ENCODE measurements at places on chromosomes 7 and 10.

- DNase-seq: no peak
These were observed 611.2 kb downstream of the SDK1 start for GRCh38 chr7:3912291-3912690.

DNA sequence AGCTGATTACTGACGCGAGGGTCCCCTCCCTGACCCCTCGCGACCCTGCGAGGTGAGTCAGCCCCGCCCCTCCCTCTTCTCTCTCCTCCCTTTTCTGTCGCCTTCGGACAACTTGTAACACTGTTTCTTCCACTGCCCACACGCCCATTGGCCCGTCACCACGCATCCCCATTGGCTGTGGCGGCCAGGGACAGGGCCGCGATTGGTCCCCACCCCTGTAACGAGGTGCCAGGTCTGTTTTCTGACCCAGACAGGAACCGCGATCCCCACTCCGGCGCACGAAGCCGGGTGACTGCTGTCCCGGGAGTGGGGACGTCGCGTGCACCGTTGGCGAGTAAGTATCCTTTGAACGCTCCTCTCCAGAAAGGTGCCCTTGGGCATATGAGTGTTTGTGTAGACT, at the start of gene STRA8:
TSS of gene STRA8 (plus strand) at position 269 of the 400 bp plus-strand sequence. CDS start 6,687 bp downstream, outside the sequence.
- no peak for DNase-seq

DNA sequence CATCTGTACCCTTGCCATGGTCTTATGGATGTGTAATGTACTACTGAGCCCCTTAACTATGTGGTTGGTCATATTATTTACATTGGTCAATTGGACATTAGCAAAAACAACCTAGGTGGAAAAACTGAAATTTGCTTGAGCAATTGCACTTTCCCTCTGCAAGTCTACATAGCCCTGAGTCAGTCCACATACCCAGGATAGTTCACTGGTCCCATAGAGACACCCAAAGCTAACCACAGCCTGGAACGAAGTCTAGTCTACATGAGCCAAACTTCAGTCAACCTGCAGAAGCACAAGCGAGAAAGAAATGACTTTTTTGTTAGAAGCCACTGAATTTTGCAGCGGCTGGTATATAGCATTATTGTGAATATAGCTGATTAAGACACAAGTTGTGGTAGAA, 37.6 kb upstream of the COL1A2 start:
- DNase-seq: no peak

DNA sequence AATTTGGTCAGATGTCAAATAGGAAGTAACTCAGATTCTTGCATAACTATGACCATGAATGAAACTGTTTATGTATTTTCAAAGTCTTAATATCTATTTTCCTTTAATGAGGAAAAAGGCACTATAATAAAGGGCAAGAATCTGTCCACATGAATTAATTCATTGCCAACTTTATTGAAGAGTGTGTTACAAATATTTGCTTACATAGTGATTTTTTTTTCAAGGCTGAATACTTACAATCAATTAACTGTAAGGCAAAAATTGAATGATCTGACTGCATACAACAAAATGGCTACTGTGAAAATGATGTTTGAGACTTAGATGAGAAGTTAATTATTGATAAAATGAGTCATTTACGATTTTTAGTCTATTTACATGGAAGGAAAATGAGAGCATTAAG, 475.0 kb downstream of the DNAJB9 start:
- DNase-seq: no peak

- no peak for DNase-seq
These were observed 522.4 kb downstream of the GATA3 start for GRCh38 chr10:8576911-8577310.

DNA sequence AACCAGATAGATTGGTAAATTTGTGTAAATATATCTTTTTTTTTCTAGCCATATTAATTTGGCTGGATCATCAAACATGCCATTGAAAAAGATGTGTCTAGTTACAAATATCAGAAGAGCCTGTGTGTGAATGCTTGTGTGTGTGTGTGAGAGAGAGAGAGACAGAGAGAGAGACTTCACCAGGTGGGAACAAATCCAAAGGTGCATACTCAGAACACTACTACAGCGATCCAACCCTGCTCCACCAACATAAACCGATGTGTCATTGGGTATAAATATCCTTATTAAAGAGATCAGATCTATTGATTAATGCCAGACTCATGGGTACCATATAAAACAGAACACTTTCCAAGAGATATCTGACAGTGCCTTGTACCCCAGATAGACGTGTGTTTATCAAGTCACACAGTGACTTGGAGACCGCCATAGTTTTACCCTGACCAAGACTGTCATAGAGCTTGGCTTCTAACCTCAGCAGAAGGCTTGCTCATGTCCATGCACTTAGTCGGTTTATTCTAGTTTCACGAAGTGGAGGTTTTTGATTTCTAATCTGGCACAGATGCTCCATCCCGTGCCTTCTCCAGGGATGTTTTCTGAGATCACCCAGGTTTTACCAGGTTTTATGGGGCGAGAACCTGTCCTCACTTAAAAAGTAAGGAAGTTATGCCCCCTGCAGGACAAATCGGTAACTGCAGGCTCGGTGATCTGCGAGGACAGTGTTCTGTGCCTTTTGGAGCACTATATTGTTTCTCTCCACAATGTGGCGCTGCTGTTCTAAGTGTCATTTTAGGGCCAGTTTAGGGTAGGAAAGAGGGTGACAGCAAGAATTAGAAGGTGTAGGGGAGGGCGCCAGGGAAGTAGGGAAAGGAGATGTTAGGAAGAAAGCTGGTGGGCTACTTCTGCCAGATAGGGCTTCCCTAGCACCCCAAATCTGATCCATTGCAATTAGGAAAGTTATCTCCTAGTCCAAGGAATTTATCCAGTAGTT, 29.3 kb upstream of the WNT8B start:
- DNase-seq: peak; percentile 94

DNA sequence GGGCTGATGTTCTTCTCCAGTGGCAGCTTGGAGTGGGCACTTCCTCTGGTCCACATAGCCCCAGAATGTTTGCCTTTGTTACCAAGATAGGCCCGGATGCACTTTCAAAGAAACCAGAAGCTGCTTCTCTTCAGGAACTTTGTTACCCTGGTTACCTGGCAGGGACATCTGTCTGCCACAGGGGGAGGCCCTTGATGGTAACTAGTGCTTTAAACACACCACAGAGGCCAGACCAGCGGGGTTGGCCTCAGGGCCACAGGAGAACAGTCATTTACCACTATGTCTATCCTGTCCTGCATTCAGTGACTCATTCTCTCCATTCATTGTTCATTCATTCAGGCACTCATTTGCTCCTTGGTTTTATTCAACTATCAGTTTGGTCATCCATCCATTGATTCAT, 11.9 kb upstream of the PLEKHA1 start:
- no peak for DNase-seq

DNA sequence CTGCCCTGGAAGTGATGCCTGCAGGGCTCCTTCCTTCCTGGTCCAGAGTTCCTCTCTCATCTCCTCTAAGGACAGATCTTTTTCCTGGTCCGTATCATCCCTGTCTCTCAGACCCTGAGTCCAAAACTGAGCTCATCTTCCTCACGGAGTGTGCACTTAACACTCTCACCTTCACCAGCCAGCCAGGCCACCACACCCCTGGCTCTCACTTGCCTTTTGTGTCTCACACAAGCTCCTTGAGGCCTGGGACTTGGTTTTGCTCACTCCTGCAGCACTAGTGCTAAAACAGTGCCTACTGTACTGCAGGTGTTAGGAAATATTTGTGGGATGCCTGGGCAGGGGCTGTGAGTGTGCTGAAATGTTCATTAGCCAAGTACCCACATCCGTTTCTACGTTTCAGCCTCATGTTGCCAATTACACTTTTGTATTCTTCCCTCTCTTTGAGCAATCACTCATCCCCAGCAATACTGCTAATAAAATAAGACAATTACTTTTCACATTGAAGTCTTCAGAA, 21.4 kb upstream of the PARP12 start:
- no peak for DNase-seq

DNA sequence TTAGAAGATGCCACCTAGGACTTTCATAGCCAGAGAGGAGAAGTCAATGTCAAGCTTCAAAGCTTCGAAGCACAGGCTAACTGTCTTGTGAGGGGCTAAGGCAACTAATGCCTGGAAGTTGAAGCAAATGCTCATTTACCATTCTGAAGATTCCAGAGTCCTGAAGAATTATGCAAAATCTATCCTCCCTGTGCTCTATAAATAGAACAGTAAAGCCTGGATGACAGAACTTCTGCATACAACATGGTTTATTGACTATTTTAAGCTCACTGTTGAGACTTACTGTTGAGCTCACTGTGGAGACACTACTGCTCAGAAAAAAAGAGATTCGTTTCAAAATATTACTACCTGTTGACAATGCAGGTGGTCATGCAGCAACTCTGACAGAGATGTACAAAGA, 28.6 kb downstream of the TNS3 start:
- DNase-seq: no peak

GRCh38 chr10:4125776-4126175, 340.8 kb upstream of the KLF6 start:
- no peak for DNase-seq

- DNase-seq: no peak
These were observed 148.3 kb upstream of the TCF7L2 start for GRCh38 chr10:112801748-112802147.

- no peak for DNase-seq
These were observed 308.5 kb upstream of the MAGI2 start for GRCh38 chr7:79761876-79762429.

- no peak for DNase-seq
These were observed 238.9 kb downstream of the CAMK1D start for GRCh38 chr10:12588091-12588860.

DNA sequence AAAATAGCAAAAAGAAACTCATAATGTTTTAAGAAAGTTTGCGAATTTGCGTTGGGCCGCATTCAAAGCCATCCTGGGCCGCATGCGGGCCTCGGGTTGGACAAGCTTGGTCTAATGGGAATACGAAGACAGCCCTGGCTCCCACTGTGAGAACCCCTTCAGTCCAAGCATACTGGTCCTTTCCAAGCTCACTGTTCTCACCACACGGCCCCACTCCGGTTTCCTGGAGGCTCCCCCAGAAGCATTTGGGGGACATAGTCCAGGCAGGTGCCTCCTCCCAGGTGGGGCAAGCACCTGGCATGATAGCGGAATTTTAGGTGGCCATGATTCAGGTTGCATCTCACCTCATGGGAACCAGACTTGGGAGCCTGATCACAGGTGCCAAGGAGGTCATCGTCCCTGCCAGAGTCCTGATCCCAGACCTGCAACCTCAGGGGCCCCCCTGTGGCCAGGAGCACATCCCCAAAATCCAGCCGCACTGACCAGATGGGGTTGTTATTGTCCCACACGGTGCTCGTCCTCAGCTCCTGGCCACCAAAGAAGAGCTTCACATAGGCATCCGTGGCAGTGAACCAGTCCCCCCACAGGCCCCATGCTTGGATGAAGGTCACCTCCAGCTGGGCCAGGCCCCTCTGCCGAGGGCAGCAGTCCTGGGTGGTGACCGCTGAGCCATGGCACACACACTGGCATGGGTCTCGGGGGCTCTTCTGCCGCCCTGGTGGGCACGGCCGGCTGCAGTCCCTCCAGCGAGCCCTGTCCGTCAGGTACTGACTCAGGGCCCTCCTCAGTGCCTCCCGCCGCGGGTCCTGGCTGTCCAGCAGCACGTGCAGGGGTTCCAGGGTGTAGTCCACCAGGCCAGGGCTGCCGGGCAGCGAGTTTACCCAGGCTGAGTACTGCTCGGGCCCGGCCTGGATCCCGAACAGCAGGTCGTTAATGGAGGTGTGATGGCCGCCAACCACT, 4.4 kb downstream of the PRF1 start:
- no peak for DNase-seq

DNA sequence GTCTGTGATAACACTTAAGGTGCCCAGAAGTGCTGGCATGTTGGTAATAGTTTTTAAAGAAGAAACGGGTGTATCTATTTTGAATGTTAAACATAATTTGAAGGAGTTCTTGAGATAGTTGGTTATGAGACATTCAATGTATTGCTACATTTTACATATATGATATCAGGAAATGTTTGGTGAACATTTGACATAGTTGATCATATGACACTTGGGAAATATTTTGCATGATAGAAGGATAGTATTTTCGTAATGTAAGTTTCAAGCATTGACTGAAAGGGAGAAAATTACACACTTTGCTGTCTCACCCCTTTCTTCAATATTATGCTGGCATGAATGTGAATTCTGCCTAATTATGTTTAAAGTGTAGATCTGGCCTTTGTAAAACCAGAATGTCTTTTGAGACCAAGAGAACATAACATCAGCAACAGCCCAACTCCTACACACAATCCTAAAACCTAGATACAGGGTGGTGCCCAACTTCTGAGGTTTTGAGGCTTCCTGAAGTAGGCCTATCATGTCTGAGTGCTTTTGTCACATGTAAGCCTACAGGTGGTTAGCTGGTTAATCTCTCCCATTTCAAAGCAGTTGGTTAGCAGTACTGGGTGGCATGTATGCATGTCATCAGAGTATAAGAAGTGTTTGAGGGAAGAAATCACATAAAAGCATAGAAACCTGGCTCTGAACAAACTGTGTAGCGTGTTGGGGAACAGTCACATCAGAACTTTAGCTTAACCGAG, 2.1 kb downstream of the ADD3 start:
- no peak for DNase-seq

DNA sequence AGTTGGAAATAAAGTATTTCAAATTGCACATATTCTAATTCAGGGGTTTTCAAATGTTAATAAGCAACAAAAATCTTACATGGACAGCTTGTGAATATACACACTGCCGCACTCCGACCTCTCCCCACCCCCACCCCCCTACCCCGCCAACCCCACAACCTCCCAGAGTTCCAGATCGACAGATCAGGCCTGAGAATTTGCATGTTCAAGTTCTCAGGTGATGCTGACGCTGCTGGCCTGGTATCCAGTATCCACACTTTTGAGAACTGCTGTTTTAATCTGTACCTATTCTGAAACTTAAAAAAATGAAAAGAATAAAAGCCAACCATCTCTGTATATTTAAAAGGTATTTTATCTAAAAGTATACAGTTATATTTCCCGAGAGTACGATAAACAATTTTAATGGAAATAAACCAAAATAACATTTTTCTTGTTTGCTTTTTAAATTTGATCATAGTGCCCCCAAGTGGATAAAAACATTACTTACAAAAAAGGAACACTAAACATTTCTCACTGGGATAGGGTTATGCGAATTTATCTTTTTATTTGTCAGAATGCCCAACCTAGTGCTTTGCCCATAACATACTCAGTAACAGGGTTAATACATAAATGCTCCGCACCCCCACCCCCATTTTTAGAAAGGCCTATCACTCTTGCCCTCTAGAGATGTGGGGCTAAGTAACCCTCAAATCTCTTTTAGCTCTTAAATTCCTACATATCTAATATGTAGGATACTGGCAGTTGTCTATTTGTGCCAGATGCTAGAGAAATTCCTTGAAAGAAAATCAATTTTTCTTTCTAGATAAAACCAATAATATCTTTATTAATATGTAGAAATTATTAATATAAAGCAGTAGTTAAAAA, 166.3 kb downstream of the RNF133 start:
- no peak for DNase-seq

DNA sequence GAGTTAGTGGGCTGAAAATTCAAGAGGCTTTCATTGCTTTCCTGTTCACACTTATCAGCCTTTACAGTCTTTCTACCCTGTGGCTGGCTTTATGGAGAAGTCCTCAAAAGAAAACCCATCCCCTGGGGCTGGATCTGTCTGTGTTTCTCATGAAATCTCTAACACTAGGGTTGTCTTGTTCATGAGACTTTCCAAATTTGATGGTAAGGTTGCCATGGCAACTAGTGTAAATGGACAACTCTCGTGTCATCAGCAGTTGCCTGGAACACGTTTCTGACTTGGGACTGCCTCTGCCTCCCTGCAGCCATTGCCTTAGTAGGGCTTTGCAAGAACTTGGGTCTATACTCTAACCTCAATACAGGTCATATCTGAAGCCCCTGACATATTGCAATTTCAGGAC, 35.8 kb upstream of the PLPP4 start:
- no peak for DNase-seq

Measured in renal cortex interstitium (tissue), 15 donors.